ENCODE measurements at places on chromosomes 12 and 14. TPM values are rescaled to one million over a fixed set of nuclear protein-coding genes. Genes with fewer than 3 reads are reported as not detected.

DNA sequence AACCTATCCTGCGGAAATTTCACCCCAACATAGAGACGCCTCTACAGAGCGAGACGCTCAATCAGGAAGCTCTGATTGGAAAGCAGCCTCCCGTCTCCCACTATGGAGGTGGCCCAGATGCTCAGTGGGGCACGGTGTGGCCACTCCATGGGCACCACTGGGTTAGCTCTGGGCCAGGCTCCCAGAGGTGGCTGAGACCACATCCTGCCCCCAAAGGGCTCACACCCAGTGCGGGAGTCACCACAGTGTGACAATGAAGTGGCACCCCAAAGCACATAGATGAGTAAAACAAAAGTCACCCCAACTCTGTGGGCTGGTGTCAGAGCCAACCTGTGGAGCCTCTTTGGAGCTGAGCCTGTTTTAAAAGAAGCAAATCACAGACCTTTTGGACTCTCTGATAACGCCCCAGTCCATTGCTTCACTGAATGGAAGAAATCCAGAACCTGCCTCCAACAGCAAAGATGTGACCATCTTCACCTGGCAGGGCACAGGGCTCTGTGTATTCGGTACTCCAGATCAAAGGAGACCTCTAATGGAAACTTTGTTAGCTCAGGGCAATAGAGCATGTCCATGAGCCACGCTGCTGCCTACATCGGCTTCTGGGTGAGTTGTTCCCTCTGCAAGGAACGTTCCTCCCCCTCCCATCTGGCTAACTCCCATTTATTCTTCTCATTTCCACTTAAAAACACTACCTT lies 19.6 kb downstream of the CLMN start:
- DNase-seq = no peak

GRCh38 chr12:91871751-91872150 lies 273.9 kb downstream of the BTG1 start:
- no peak for DNase-seq

The KIF21A gene
- 9.9 TPM for total RNA-seq

The DAO gene
- not detected for total RNA-seq
